ENCODE measurements at places on chromosomes 2 and 18.

- no peak for DNase-seq
Observed at GRCh38 chr2:69603146-69603743, 40.3 kb downstream of the AAK1 start.

GRCh38 chr18:44882163-44882868 is 201.6 kb downstream of the SETBP1 start:
- no peak for DNase-seq

DNA sequence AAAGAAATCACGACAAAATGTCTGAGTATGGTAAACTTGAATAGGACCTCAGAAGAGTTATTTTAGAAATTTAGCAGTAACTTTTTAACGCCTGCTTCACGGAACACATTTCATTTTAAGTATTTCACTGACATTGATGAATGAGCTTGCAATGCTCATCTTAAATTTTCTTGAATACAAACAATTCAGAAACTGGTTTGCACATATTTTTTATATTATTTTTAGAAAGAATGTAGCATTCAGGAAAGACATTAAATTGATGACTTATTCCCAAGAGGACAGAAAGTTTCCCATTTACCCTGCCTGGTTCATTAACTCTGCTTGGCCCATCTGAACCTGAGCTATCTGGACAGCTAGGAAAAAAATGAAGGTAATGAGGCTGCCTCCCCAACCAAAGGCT is 89.3 kb downstream of the MBD2 start:
- DNase-seq: no peak

DNA sequence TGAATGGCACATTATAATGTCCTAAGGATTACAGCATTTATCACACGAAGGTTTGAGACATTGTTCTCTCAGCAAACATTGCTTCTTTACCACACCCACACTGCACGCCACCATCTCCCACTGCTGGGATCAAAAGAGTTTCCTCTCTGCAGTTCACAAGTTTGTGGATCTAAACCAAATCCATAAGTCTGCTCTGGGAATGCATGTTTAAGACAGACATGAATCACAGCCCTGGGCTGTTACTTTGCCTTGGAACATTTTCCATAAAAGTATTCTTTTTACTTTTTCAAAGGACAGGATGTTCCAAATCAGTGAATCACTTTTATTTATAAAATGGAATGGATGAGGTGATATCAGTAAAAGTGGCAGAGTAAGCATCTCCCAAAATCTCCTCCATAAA is 36.1 kb downstream of the STPG4 start:
- DNase-seq: no peak

- DNase-seq: no peak
Observed at GRCh38 chr2:126359494-126359893, 296.5 kb upstream of the GYPC start.

GRCh38 chr2:27701676-27702075 is 38.0 kb downstream of the SLC4A1AP start:
- DNase-seq: no peak

DNA sequence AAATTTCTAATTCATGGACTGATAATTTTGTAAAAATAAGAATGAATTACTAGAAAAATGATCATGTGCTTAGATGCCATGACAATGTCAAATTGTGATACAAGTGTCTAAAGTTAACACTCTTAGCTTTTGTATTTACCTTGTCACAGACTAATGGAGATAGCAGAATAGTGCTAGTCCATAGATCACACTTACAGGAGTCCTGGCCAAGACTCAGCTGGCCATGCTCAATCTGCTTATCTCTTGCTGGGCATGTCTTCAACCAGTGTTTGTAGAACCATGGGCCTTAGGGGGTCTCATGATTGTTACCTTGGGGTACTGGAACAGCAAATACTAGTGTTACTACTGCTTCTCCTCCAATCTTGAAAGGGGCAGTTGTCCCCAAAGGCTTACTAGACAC is 44.0 kb downstream of the TET3 start:
- DNase-seq: no peak

GRCh38 chr2:128396946-128397345 is 78.3 kb upstream of the HS6ST1 start:
- no peak for DNase-seq

DNA sequence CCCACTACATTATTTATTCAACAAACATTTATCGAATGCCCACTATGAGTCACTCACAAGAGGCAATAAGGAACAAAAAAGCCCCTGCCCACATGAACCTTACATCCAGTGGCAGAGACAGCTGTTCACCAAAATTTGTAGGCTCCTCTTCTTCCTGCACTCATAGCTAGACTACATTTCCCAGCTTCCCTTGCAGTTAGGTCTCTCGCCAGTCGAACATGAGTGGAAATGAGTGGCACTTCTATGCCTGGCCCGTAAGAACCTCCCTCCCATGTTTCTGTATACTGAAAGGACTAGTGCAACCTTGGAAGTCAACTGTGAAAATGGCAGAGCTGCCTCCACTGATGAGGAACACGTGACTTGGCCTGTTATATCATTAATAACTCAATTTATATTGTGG is 19.4 kb upstream of the NCOA1 start:
- DNase-seq: no peak

DNA sequence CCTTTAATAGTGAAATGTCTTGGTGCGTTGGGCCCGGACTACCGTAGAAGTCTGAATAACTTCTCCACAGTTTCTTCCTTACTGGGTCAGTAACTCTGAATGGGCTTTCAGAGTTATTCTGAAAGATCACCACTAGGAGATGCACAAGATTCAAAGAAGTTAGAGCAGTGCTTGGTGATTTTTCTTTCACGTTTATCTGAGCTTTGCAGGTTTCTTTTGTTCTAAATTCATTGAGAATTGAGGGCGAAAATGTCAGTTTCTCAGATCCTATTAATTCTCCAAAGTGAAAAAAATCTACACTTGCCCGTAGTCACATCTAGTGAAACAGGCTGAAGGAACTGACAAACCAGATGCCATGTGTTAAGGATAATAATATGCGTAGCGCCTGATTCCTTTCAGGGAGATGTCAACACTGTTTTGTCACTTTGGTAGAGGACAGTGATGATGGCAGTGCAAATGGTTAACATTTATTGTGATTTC is 70.1 kb downstream of the QPCT start:
- peak; percentile 47 for DNase-seq

GRCh38 chr18:1658908-1659566 is 754.4 kb downstream of the ADCYAP1 start:
- DNase-seq: no peak

DNA sequence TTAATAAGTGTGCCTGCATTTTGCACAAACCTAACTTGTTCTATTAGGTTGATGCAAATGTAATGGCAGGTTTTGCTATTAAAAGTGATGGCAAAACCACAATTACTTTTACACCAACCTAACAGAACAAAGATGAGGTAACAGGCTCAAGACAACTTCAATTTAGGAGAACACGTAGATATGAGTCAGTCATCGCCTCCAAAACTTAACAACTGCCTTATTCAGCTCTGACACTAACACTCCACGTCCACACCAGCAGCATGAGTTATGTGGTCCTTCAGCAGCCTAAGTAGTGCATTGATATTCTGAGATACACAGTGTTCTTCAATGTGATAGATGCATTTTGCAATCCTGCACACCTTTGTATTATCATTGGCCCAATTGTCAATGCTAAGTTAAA is 1175.1 kb upstream of the ACVR2A start:
- no peak for DNase-seq

DNA sequence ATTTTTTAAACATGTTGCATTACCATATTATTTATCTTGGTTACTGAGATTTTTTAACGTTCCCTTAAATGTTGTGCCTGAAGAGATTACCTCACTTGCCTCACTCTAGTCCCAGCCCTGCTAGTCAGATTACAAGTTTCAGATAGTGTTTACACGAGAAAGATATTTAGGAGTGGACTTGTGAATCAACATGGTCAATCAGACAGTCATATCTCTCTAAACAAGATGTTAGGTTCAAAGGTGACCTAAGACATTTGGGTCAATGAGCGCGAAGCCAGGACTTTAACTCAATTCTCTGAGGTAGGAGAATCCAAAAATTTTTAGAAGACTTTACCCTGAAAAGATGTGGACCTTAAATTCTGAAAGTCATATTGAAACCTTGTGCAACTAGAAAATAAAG is 14.8 kb upstream of the CALCRL start:
- DNase-seq: no peak

- DNase-seq: peak; percentile 12
Observed at GRCh38 chr2:57906152-57906732, 140.4 kb upstream of the VRK2 start.

DNA sequence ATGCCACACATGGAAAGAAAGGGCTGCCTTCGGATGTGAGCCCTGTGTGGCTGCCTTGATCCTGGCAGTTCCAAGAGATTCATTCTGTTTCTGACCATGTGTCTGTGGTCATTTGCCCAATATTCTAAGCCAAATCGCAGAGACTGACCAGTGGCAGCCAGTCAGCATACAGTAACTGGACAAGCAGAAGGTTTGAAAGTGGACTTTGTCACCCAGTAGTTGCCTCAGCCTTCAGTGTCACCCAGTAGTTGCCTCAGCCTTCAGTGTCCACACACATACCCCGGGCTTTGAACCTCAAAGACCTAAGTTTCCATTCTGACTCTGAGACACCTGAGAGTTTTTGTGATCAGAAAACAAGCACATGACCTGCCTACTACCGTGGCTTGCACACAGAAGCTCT is 5.0 kb downstream of the RFX8 start:
- DNase-seq: no peak

DNA sequence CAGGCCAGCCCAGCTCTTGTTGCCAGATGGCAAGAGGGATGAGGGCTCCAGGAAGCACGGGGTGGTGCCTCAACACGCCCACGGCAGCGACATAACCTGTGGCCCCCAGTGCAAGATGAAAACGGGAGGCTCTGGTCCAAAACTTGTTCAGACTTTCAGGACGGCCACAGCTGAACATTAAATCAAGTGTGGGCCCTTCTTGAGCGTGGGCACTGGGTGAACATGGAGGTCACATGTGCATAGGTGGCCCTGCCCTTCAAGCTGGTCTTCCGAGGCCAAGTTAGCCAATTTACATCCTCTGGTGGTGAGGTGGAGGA is 77.5 kb downstream of the NDUFA10 start:
- no peak for DNase-seq

GRCh38 chr2:27716301-27717069 is 52.8 kb downstream of the SLC4A1AP start:
- no peak for DNase-seq

DNA sequence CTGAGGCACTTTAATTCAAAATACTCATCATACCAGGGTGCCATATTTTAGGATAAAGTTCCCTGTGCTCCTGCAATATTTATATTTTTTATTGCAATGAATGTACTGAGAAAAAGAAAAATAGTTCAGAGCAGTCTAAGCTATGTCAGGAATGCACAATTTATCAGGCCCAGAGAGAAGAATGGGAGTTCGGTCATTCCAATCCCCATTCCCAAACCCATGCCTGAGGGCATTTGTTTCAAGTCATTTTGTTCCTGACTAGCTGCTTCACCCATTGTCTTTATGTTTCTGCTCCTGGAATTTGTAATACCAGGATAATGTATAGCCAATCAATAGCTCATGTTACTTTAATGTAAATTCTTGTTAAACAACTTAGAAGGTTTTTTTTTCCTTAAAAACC is 24.4 kb upstream of the FTCDNL1 start:
- DNase-seq: no peak

- DNase-seq: no peak
Observed at GRCh38 chr2:64153811-64154210, 9.6 kb upstream of the PELI1 start.

DNA sequence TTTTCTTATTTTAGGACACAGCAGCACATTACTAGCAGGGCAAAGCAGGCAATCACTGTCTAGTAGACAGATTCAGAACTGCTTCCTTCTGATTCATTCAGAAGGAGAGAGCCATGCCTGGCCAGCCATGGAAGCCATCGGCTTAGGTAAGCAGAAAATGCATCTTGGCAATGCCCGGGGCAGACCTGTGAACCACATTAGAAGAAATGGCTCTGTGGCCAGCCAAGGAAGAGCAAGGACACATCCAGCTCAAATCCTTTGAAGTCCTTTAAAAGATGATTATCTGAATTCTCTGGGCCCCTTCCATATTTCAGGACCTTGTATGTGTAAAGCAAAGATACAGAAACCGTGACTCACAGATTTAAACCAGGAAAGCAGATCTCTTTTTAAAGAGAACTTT is 227.4 kb downstream of the PID1 start:
- no peak for DNase-seq

DNA sequence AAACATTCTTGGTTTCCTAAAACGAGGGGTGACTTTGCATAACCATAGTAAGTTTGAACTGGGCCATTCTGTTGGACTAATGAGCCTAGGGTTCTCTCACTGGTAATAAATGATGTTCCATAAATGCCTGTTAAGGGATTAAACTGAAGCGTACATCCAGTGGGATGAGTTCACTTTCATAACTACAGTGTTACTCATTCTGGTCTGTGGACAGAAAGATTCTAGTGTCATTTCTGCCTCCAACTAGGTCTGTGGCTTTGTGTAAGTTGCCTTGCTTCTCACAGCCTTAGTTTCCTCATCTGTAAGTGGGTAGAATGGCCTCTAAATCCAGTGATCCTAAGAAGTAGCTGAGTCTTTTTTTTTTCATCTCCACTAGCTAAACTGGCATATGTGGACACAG is 1860.6 kb upstream of the PIK3C3 start:
- DNase-seq: no peak

DNA sequence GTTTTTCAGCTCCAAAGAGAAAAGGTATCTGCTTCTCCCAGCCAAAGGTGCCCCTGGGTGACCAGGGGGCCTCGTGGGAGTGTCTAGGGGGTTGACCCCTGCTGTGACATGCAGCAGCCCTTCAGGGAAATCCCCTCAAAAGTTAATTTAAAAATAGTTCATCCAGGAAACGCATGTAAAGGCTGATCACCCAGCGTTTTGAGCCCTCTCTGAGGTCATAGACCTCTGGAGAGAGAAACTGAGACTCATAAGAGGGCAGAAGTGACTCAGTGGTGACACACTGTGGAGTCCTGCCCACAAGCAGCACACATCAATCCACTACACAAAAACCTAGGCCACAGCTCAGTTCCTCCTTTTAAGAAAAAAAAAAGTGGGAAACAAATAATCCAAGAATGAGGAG is 11.9 kb downstream of the GAL3ST2 start:
- DNase-seq: no peak

DNA sequence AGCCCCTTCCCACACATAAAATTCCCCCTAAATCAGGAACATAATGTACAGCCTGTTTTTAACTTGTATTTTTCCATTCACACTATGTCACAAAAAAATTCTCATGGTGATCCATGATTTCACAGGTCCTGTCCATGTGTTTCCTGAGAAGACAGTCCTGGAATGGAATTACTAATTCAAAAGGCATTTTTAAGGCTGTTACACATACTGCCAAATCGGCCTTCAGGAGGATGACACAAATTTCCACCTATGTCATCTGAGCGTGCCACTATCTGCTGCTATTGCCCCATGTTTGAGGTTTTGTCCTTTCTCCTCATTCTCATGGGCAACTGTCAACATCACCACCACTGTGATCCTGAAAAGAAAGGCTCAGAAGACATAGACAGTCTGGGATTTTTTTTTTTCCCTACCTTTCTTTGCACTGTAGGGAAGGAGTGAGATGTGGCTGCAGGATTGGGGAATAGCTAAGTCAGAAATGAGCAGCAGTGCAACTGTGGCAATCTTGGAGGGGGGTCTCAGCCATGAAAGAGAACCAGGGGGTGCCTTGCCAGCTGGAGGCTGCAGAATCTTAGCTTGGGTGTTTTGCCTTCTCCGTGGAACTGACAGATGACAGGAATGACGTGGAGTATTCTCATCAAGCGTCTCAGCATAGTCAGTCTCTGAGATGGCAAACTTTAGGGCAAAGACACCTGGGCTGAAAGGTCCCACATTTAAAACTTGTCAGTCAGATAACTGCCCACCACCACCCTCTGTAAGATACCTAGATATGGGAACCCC is 73.4 kb downstream of the MARCHF4 start:
- DNase-seq: no peak
